Mesenchymal stem cell (in vitro differentiated cells and primary cell): ENCODE measurements at places on chromosomes 7 and 10.

DNA sequence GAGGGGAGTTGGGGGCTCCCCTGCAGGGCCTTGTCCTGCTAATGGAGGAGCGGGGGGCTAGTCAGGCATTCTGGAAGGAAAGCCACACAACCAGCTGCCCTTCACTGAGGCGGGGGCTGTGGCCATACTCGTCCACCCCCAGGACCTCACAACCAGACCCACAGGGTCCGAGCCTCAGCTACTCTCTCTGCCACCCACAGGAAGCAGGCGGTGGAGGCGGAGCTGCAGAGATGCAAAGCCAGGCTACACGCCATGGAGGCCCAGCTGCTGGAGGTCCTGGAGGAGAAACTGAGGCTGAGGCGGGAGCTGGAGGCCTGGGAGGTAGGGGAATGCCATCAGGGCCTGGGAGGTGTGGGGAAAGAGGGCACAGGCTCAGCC lies 3.1 kb downstream of the ABHD11 start:
- no peak for DNase-seq
- H3K36me3 ChIP-seq = peaks cover 20% of the 10 kb centered on the region
- H3K4me1 ChIP-seq = peaks cover 18% of the 10 kb centered on the region
- no peak overlapping the region for H3K4me3 ChIP-seq
- no peak overlapping the region for H3K27ac ChIP-seq

GRCh38 chr7:18835001-18835690 lies 282.3 kb downstream of the TWIST1 start:
- H3K27me3 ChIP-seq = no peaks in the 10 kb centered on the region
- no peak overlapping the region for H3K27ac ChIP-seq
- no peak overlapping the region for H3K4me3 ChIP-seq
- no peaks in the 10 kb centered on the region for H3K4me1 ChIP-seq
- DNase-seq = no peak

GRCh38 chr7:114821030-114821900 lies 100.6 kb upstream of the MDFIC start:
- no peaks in the 10 kb centered on the region for H3K27me3 ChIP-seq
- H3K36me3 ChIP-seq = no peaks in the 10 kb centered on the region
- H3K27ac ChIP-seq = no peak overlapping the region
- H3K4me1 ChIP-seq = no peaks in the 10 kb centered on the region
- H3K4me3 ChIP-seq = peak overlapping the region; percentile 21

- peaks cover 11% of the 10 kb centered on the region for H3K27me3 ChIP-seq
- H3K4me3 ChIP-seq = no peak overlapping the region
- no peak overlapping the region for H3K27ac ChIP-seq
- DNase-seq = no peak
- peaks cover 22% of the 10 kb centered on the region for H3K4me1 ChIP-seq
Measured at GRCh38 chr10:70292004-70292403, 8.2 kb upstream of the NPFFR1 start.

DNA sequence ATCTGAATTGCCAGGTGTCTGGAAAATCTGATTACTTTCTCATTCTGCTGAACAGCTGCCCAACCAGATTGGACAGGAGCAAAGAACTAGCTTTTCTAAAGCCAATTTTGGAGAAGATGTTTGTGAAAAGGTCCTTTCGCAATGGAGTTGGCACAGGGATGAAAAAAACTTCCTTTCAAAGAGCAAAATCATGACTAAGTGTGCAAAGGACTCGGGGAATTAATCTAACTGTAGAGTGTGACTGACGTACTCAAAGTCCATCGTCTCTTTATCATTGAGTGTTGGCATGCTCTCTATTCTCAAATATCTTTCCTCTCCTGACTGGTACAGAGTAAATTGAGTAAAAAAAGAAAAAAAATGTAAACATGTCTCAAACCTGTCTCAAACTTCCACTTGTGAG lies 3.3 kb downstream of the NPS start:
- no peak overlapping the region for H3K4me3 ChIP-seq
- H3K27ac ChIP-seq = no peak overlapping the region
- H3K36me3 ChIP-seq = no peaks in the 10 kb centered on the region
- DNase-seq = no peak
- no peaks in the 10 kb centered on the region for H3K4me1 ChIP-seq

- DNase-seq = no peak
- H3K36me3 ChIP-seq = no peaks in the 10 kb centered on the region
- H3K27me3 ChIP-seq = peaks cover 16% of the 10 kb centered on the region
- no peak overlapping the region for H3K27ac ChIP-seq
- peaks cover 8% of the 10 kb centered on the region for H3K4me1 ChIP-seq
Measured at GRCh38 chr10:19812976-19813375, 3.3 kb upstream of the PLXDC2 start.

GRCh38 chr7:149005427-149006344 lies 22.6 kb downstream of the PDIA4 start:
- peaks cover 64% of the 10 kb centered on the region for H3K36me3 ChIP-seq
- no peak overlapping the region for H3K27ac ChIP-seq
- no peak overlapping the region for H3K4me3 ChIP-seq

GRCh38 chr10:17084258-17084657 lies 45.4 kb downstream of the CUBN start:
- H3K4me1 ChIP-seq = peaks cover 1% of the 10 kb centered on the region
- H3K27me3 ChIP-seq = no peaks in the 10 kb centered on the region
- DNase-seq = no peak
- no peak overlapping the region for H3K4me3 ChIP-seq
- H3K27ac ChIP-seq = no peak overlapping the region

DNA sequence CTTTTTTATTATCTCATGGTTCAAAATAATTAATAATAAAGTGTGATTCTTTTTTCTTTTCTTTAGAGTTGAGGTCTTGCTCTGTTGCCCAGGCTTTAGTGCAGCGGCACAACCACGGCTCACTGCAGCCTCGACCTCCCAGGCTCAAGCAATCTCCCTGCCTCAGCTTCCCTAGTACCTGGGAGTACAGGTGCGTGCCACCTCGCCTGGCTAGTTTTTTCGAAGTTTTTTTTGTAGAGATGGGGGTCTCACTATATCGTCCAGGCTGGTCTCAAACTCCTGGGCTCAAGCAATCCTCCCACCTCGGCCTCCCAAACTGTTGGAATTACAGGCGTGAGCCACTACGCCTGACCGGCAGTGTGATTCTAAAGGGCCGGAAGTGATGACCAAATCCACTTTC lies 28.0 kb upstream of the MSRB2 start:
- no peak for DNase-seq
- H3K4me3 ChIP-seq = no peak overlapping the region
- H3K27ac ChIP-seq = no peak overlapping the region
- peaks cover 10% of the 10 kb centered on the region for H3K27me3 ChIP-seq
- peaks cover 2% of the 10 kb centered on the region for H3K4me1 ChIP-seq

DNA sequence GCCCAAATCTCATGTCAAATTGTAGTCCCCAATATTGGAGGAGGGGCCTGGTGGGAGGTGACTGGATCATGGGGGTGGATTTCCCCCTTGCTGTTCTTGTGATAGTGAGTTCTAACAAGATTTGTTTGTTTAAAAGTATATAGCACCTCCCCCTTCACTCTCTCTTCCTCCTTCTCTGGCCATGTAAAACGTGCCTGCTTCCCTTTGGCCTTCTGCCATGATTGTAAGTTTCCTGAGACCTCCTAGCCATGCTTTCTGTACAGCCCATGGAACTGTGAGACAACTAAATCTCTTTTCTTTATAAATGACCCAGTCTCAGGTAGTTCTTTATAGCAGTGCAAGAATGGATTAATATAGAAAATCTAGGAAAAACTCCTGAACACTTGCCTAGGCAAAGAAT lies 202.1 kb upstream of the SLC26A5 start:
- no peak for DNase-seq
- no peak overlapping the region for H3K27ac ChIP-seq
- H3K4me1 ChIP-seq = no peaks in the 10 kb centered on the region
- H3K27me3 ChIP-seq = no peaks in the 10 kb centered on the region
- H3K36me3 ChIP-seq = no peaks in the 10 kb centered on the region
- no peak overlapping the region for H3K4me3 ChIP-seq

DNA sequence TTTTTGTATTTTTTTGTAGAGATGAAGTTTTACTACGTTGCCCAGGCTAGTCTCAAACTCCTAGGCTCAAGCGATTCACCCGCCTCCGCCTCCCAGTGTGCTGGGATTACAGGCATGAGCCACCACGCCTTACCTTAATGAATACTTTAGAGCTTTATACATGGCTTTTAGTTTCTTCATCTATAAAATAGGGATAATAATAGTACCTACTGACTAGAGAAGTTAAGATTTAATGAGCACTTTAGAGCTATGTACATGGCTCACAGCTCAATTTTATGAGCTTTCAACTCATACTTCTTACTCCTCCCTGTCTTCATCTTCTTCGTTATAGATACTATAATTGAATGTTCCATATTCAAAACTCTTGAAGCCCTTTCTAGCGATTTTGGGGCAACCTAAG lies 229.7 kb upstream of the KAT6B start:
- no peaks in the 10 kb centered on the region for H3K36me3 ChIP-seq
- no peaks in the 10 kb centered on the region for H3K4me1 ChIP-seq
- no peak overlapping the region for H3K27ac ChIP-seq
- H3K27me3 ChIP-seq = no peaks in the 10 kb centered on the region
- DNase-seq = no peak
- H3K4me3 ChIP-seq = no peak overlapping the region

DNA sequence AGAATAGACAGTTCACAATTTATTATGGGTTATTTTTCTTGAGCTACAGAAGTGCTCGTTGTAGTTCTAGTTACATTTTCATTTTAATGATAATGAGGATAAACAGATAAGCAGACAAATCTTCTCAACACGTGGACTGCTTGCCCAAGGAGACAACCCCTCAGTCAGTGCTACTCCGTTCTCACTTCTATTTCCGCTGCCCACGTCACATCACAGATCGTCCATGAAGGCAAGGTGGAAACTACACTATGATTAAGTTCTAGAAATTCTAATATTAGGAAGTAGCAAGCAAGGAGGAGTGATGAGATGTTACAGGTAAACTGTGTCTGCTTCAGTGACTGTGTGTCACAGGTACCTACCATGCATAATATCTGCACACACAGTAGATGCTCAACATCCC lies 210.5 kb downstream of the CHCHD3 start:
- no peak overlapping the region for H3K27ac ChIP-seq
- no peaks in the 10 kb centered on the region for H3K4me1 ChIP-seq
- no peaks in the 10 kb centered on the region for H3K27me3 ChIP-seq
- H3K36me3 ChIP-seq = peaks cover 4% of the 10 kb centered on the region

GRCh38 chr10:49594594-49594993 lies 15.5 kb upstream of the SLC18A3 start:
- no peak overlapping the region for H3K4me3 ChIP-seq
- no peaks in the 10 kb centered on the region for H3K36me3 ChIP-seq
- peaks cover 5% of the 10 kb centered on the region for H3K4me1 ChIP-seq
- peak; percentile 72 for DNase-seq
- no peak overlapping the region for H3K27ac ChIP-seq

- peak; percentile 48 for DNase-seq
- H3K4me3 ChIP-seq = peak within 1 kb of the TSS; percentile 79
- H3K27me3 ChIP-seq = peaks cover 23% of the 10 kb centered on the region
- H3K4me1 ChIP-seq = peaks cover 14% of the 10 kb centered on the region
- H3K36me3 ChIP-seq = no peaks in the 10 kb centered on the region
- no peak within 1 kb of the TSS for H3K27ac ChIP-seq
Measured at GRCh38 chr10:110643653-110644597, at the start of gene RBM20. TSS of gene RBM20 (plus strand) at chr10:110644336. CDS start at chr10:110644455, 119 bp downstream.

- peaks cover 10% of the 10 kb centered on the region for H3K4me1 ChIP-seq
- H3K27ac ChIP-seq = peak overlapping the region; percentile 97
- DNase-seq = peak; percentile 72
- peaks cover 7% of the 10 kb centered on the region for H3K36me3 ChIP-seq
Measured at GRCh38 chr10:62047960-62048383, 146.5 kb downstream of the ARID5B start.

GRCh38 chr10:131121511-131122035 lies 189.9 kb downstream of the TCERG1L start:
- no peaks in the 10 kb centered on the region for H3K27me3 ChIP-seq
- H3K27ac ChIP-seq = no peak overlapping the region
- no peaks in the 10 kb centered on the region for H3K4me1 ChIP-seq
- H3K4me3 ChIP-seq = no peak overlapping the region
